ENCODE measurements at places on chromosomes 4 and X.

DNA sequence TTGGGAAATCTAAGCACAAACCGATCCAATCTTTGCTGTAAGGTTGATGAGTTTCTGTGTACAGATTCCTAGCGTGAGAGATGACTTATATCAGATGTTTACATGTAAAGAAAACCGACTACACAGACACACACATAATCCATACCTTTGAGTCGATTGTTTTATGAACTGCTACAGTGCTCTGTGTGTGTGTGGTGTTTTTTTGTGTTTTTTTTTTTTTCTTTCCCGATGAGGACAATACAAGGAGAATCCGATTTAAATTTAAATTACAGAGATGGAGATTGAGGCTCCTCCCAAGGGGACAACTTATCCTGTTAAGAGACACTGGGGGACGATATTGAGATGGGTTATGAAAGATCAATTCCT is 461 bp upstream of the SLC9A6 start:
- no peak for DNase-seq

- no peak for DNase-seq
Measured at GRCh38 chr4:8176547-8177399, 18.2 kb upstream of the ABLIM2 start.

- DNase-seq = no peak
Measured at GRCh38 chrX:9627922-9628321, 137.7 kb downstream of the GPR143 start.

DNA sequence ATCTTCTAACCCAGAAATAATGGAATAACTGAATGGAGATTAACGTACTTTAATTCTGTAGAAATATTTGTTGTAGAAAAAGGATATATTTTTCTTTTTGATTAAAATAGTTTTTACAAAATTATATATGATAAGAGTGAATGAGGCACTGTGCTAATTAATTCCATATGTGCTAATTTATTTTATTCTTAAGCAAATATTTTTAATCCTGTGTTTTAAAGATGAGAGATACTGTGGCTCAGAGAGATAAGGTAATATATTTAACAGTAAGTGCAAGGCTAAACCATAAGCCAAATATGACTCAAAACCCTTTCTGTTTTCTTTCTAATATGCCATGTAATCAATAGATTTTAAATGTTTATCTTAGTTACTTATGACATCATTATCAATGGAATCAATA is 88.2 kb downstream of the EMCN start:
- no peak for DNase-seq

DNA sequence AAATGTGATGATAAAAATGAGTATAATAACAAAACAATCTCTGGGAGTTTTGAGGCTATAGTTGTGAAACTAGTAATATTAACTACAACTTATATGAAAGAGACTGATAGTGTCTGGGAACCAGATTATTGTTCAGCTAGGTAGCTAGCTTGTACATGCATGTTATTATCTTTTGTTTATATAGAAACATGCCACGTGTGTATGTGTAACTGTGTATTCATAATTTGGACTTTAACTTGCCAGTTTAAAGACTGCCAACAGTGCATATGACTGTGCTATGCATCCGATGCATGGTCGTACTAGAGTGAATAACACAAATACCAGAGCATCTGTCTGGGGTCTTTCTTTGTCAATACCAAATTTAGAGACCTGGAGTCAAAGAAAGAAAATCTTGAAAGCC is 92.2 kb downstream of the ADGRL3 start:
- DNase-seq = no peak

DNA sequence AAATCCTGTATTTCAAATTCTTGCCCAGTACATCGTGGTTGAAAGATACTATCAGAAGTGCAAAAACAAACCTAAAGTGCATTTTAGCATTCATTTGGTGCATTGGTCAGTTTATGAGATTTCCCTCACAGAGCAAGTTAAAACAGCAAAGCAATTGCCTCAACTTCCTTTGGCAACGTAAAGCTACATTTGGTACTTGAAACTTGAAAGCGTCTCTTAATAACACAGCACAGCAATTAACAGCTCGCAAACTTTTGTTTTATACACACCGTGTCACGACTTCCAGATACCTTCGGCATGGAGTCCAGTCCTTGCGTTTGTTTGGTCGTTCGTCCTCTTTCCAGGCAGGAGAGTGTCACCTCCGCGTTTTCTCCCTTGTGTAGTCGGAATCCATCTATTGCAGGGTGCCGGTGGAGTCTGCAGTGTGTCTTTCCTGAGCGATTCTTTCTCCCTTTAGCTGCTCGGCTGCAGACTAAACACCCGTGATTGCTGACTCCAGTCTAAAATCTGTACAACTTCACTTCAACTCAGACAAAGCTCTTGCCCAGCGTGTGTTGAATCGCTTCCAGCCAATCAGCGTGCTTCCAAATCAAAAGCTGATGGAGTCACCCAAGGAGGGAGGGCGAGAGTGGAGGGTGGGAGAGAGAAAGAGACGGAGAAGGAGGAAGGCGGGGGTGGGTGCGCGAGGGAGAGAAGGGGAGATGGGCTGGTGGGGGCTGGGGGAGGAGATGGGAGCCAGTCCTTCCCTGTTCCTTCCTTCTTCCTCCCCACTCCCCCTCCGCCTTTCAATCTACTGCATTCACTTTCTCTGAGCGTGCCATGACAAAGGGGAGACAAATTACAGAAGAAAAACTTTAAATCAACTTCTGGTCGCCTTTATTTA is at the start of gene PCDH18:
Gene PCDH18 (minus strand): TSS at position 509 of the 883 bp plus-strand sequence. CDS start 406 bp downstream, at position 103.
- DNase-seq = no peak
